Stimulated activated memory B cell treated with anti-CD40 and anti-IgM and Interleukin-4, amounts not matched to agents 10 μg/mL and 1 μg/mL and 100 μg/mL, for 72 hours (primary cell): ENCODE measurements at places on chromosomes 16 and 17.
A peak's percentile ranks its signal among the peaks of the same experiment; 100 is the strongest.

DNA sequence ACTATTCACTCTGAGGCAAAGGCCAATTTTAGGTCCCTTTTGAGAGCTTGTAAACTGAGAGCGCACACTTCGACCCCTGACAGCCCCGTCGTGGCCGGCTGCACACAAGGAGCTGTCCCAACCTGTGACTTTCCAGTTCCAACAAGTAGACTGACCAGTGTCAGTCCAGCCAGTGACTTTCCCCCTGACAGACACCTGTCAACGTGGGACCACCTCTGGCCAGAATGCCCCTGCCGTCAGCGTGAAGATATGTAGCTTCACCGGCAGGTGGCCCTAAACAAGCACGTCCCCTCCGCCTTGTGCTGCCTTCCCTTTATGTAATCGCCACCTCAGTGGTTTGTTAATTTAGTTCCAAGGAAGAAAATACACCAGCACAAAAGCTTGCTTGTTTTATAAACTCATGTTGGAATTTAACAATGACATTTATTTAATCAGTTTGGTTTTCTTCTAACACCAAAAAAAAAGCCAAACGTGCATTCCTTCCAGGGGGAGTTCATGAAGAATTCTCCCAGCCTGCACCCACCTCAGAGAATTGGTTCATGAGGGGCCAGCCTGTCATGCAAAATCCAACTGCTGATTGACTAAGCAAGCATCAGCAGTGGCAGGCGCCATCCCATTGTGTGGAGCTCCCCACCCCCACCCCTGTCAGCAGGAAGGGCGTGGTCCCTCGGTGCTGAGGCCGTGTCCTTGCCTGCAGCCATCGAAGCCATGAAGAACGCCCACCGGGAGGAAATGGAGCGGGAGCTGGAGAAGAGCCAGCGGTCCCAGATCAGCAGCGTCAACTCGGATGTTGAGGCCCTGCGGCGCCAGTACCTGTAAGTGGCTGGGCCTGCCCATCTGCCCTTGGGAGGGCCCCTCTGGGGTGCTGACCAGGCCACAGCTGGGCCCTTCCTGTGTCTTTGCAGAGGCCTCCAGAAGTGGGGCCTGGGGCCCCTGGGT lies 33.9 kb downstream of the PLD6 start:
- ATAC-seq: no peak

DNA sequence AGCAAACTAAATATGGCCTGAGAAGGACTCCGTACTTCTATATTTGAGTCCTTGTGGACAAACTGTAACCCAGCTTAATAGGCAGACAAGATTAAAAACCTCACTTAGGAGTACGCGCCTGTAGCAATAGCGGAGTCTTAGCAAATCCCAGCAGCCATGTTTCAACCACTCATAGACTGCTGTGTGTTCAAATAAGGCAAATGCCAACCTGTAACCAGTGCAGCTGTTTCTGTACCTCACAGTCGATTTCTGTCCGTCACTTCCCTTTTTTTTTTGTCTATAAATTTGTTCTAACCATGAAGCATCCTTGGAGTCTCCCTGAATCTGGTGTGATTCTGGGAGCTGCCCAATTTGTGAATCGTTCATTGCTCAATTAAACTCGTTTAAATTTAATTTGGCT lies 30.2 kb downstream of the TANC2 start:
- no peak for ATAC-seq

GRCh38 chr17:65092262-65092661 lies 35.7 kb upstream of the GNA13 start:
- no peak for ATAC-seq

GRCh38 chr16:14111713-14112538 lies 40.8 kb downstream of the MRTFB start:
- no peak for ATAC-seq

GRCh38 chr16:81427219-81427618 lies 17.4 kb upstream of the CMIP start:
- ATAC-seq: no peak

DNA sequence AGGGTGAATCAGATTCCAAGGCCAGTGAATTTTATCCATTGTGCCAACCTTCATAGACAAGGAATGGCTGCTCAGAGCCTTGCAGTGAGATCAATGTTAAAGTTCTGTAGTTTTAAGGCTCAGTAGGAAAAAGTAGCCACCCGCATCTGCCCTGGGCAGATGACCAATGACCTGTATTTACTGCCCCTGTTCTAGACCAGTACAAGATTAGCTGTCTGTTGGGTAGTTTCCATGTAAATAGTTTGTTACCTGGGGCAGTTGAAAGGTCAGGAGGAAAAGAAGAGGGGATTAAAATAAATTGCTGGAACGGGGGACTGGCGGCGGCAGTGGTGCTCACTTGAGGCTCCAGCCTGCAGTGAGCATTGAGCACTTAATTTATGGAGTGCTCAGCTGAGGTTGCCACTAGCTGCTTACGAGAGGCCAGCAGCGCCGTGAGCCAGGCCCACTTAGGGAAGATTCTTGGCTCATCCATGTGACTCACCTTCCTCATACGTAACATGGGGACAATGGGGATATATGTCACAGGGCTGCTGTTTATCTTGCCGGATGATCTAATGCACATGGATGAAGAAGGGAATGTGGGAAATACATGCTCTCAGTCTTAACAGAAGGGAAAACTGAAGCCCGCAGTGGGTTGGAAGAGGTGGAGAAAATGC lies 10.7 kb upstream of the NOS2 start:
- ATAC-seq: no peak

GRCh38 chr17:828761-829160 lies 46.6 kb downstream of the MRM3 start:
- no peak for ATAC-seq

DNA sequence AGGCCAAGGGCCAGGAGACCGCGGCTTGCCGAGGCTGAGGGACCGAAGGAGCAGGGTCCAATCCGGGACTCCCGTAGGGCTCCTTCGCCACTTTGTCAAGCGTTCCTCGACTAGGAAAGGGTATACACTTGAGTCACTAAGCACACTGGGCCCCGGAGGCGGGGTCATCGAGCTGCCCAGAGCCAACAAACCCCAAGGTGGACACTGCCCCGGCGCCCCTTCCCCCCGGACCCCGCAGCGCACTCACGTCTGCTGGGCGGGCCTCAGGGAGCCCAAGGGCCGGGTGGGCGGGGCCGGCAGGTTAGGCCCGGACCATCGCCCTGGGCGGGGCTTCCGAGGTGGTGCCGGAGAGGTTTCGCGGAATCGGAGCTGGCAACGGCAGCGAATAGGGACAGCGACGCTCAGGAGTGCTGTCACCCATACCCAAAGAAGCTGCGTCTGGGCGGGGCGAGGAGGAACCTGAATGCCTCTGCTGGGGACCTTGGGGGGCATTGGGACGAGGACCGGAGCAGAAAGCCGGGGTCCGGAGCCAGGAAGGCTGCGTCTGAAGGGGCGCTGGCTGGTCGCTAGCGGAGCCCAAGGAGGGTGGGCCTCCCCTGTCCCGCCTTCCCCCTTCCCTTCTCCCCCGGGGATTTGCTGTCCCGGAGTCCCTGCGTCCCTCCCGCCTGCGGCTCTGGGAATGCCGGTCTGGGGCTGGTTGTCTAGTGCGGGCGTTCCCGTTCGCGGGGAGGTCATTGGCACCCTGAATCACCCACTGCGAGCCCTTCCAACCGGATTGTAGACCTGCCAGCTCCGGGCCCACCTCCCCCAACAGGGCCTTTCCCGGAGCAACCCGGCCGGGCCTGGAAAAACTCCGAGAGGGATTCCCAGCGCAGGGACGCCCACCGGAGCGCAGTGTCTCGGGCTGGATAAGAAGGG lies 118.2 kb upstream of the SMURF2 start:
- ATAC-seq: peak; percentile 49

GRCh38 chr17:40069751-40070708 lies 7.3 kb downstream of the THRA start:
- ATAC-seq: peak; percentile 28

- no peak for ATAC-seq
Observed at GRCh38 chr16:35352431-35352830, 1893.0 kb downstream of the TP53TG3F start.

- ATAC-seq: no peak
Observed at GRCh38 chr16:89163297-89163696, 8.3 kb upstream of the CDH15 start.

- peak; percentile 90 for ATAC-seq
Observed at GRCh38 chr17:76240461-76241203, at the start of gene RNF157. Gene RNF157 (minus strand): TSS chr17:76240493. CDS start chr17:76240240, 253 bp downstream.

GRCh38 chr16:87516361-87516760 lies 23.5 kb upstream of the ZCCHC14 start:
- no peak for ATAC-seq

DNA sequence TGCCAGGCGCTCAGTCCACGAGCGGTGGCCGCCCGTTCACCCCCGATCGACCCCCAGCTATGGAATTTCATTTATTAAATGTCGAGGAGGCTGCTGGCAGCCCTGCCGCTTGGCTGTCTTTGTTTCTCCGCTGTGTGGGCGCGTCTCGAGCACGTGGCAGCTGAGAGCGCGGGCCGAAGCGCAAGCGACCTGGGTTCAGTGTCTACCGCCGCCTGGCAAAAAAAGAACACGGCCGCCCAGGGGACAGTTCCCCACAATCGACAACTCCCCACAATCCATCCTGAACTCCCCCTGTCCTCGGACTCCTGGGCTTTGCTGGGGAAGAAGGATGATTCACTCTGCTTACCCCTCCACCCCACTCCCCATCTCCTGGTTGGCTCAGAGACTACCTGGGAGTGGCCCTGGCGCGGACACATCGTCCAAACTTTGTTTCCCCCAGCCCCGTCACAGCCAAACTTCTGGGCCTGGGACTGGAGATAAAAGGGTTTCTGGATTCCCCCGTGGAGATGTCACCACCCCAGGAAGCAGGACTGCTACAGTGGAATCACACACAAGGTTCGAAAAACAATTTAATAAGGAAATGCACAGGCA lies 1.7 kb upstream of the ANKRD13B start:
- no peak for ATAC-seq

GRCh38 chr16:3459401-3460090 lies 16.1 kb downstream of the NAA60 start:
- no peak for ATAC-seq

DNA sequence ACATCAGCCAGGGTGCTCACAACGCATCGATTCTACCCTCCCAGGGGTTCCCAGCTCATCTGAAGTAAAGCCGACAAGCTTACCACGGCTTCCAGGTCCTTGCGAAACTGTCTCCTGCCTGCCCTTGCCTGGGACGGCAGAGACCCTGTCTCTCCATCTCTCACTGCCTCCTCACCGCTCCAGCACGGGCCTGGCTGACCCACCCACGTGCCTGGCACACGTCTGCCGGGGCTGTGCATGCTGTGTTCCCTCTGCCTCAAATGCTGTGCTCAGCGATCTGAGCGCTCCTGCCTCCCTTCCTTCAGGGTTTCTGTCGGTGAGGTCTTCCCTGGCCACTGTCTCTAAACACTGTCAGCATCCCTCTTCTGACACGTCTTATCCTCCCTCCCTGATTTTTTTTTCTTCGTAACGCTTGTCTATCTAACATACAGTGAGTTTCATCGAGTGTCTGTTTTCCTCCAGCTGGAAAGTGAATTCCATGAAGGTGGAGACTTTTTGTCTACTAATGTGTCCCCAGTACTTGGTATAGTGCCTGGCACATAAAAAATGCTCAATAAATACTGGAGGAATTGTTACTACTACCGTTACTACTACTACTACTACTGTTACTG lies 208.4 kb downstream of the IRF8 start:
- no peak for ATAC-seq

GRCh38 chr16:1043881-1044451 lies 28.6 kb upstream of the SSTR5 start:
- no peak for ATAC-seq

DNA sequence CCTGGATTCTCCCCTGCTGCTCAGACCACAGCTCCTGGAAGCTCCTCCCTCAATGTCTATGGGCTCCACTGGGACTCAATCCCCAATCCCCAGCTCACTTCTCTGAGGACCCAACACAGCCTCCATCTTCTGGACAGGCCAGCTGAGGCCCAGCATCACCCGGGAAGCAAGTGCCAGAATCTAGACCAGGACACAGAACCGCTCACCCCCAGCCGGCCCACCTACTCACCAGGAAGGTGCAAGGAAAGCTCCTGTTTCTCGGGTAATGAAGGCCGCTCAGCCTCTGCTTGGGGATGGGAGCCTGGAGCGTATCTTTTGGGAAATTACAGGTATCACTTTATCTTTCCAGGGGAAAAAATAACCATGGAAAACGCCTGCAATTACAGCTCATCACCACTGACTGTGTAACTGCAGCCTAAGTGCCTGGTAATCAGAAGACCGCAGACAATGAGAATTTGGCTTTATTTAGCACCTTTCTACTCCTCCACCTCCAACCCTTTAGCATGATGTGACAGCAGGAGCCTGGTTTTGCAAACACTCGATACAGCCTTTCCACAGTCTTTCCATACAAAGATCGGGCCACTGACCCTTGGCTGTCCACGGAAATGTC lies 49.6 kb upstream of the RPL38 start:
- no peak for ATAC-seq

GRCh38 chr17:82116246-82116645 lies 18.2 kb upstream of the FASN start:
- ATAC-seq: no peak

DNA sequence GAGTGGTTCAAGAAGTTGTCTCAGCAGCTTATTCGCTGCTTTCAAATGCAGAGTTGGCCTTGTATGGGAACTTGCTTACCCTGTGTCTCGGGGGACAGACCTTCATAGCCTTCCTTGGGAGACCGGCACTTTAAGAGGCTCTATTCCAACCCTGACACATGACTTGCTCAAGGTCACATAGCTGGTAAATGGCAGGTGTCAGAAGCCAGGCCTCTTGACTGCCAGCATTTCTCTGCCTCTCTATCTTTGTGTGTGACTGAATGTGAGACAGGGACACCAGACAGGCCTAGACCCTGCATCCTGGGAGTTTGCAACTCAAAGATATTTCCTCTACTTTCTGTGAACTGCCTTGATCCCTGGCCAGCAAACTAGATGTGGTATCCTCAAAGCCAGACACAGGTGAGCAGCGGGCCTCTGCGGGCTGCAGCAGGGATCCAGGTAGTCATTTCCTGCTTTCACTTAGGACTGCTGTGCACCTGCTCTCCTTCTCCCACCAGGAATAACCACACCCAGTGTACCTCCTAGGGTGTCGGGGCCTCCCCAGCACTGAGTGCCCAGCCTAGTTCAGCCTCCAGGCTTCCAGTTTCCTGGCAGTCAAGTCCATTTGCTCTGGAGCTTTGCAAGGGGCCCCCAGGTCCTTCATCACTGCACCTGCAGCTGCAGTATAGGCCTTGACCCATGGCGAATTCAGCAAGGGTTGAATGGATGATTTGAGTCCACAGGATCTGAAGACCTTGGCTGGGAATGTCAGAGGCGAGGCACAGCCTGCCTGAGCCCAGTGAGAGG lies 116.6 kb upstream of the TNRC6C start:
- ATAC-seq: no peak

- no peak for ATAC-seq
Observed at GRCh38 chr16:3650631-3651265, 3.7 kb upstream of the DNASE1 start.

- no peak for ATAC-seq
Observed at GRCh38 chr17:14833201-14833785, 431.8 kb downstream of the PMP22 start.

DNA sequence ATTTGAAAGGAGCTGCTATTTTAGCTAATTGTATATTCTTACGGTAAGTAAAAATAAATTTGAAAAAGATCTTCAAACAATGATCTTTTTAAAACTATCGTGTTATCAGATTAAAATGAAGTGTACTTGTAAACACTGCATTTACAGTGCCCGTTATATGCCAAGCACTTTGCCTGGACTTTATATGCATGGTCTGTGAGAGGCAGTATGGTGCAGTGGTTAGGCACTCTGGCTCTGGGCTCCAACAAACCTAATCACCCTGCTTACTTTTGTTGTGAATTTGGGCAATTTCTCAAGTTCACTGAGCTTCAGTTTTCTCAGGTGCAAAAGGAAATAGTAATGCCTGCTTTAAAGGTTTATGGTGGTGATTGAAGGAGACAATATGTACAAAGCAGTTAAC lies 1.4 kb downstream of the PMP22 start:
- no peak for ATAC-seq
